ENCODE measurements at places on chromosomes 16 and 17.

- no peak for DNase-seq
Measured at GRCh38 chr16:80846275-80846674, 41.9 kb upstream of the CDYL2 start.

DNA sequence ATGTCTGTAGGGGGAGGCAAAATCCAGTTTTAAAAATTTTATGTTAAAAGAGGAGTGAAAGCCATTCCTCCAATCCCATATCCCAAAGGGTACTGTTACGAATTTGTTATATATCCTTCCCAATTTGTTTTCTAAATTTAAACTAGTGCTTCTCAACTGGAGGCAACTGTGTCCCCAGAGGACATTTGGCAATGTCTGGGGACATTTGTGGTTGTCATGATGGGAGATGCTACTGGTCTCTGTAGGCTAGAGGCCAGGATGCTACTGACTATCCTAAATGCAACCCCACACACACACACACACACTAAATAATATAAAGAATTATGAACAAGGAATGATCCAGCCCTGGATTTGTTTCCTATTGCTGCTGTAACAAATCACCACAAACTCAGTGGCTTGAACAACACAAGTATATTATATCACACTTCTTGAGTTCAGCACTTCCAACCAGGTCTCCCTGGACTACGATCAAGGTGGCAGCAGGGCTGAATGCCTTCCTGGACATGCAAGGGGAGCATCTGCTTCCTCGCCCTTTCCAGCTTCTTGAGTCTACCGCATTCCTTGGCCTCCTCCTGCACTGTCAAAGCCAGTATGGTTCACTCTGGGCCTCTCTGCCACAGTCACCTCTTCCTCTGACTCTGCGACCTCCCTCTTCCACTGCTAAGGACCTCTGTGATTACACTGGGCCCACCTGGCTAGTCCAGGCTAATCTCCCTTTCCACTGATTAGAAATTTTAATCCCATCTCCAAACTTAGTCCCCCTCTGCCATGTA, 30.1 kb downstream of the ARHGAP17 start:
- no peak for DNase-seq

DNA sequence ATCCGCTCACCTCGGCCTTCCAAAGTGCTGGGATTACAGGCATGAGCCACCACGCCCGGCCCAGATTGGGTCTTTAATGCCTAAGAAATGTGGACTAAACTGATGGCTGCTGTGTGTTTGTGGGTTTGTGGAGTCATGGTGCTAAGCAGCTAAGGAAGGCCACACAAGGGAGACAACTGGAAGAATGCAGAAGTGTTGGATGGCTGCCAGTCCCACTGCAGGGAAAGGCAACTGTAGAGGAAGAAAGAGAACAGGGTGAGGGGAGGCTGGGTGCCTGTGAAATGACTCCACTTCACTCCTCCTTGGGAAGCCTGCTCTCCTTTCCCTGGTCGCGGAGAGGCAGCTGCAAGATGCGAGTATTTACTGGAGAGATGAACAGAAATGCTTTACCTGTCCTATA, 23.5 kb upstream of the SIAH1 start:
- no peak for DNase-seq

- DNase-seq, result peak; percentile 13
Measured at GRCh38 chr17:81831957-81832607, 1.0 kb downstream of the MCRIP1 start.

DNA sequence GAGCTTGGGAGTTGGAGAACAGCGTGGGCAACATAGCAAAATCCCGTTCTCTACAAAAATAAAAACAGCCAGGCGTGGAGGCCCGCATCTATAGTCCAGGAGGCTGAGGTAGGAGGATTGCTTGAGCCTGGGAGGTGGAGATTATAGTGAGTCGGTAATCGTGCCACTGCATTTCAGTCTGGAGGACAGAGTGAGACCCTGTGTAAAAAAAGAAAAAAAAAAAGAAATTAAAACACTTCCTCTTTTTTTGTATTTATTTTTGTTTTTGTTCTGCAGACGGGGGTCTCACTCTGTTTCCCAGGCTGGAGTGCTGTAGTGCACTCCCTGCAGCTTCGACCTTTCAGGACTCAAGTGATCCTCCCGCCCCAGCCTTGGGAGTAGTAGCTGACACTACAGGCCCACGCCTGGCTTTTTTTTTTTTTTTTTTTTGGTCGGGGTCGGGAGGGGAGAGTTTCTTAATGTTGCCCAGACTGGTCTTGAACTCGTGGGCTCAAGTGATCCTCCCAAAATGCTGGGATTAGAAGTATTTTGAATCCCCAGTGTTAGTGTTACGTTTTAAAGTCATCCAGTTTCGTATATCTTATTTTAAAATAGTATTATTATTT, 1.5 kb downstream of the IST1 start:
- DNase-seq, result no peak

DNA sequence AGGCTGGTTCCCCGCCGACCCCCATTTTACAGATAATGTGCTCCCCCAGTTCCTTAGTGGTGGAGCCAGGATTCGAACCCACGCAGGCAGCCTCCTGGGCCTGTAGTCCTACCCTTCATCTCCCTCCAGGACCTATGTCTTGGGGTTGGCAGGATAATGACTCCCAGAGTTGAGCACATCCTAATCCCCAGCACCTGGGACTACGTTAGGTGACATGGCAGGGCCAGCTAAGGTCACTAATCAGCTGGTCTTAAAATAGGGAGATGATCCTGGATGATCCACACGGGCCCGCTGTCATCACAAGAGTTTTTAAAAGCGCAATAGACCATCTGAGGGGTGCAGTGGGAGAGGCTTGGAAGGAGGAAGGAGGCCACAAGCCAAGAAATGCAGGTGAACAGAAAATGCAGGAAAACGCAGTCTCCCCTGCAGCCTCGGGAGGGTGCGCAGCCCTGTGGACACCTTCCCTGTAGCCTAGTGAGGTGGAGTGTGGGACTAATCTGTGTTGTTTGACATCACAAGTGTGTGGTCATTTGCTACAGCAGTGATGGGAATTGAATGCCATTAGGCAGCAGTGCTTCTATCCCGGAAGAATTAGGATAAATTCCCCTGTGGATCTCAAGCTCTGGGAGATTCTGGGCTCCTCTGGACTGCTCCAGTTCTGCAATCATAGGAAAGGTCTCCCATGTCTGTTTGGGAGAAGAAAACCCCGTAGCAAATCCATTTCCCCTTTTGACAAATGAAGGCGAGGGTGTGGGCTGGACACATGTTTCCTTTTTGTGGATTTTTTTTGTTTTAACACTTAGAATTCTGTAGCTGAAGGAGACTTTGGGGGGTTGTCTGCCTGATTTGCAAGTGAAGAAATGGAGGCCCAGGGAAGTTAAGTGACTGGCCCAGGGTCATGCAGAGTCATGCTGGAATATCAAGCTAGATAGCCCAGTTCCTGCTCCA, 297.7 kb downstream of the SEC14L1 start:
- no peak for DNase-seq

- DNase-seq, result no peak
Measured at GRCh38 chr17:62648251-62648955, 20.9 kb downstream of the MRC2 start.

DNA sequence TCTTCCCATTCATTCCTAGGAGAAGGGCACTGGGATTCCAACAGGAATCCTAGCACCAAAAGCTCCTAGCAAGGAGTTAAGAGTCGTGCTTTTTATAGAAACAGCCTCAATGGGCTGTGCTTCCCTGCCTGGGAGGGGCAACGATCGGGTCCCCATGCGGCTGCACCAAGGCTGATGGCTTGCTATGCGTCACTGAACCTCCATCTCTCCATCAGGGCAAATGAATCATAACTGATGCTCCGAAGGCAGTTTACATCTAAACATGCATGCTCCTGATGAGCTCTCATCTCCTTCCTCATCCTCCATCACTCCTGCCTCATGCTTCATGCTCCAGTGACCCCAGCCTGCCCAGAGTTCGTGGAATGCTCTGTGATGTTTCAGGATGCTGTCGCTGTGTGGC, 270.5 kb downstream of the FOXL1 start:
- no peak for DNase-seq

DNA sequence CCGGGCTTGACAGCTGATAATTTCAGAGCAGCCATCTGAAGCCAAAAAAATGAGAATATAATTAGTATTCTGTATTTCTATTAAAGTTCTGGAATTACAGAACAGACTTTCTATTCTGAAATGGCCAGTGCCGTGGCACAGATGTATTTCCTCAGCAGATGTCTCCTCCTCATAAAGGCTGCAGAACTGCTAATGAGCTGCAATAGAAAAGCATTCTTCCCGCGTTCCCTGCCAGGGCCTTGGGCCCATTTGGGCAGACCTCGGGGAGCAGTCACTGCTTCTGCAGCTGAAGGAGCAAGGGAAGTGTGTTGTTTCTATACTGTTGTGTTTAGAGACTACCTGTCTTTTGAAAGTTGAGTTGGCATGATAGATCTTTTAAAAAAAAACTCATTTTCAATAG, 152.6 kb upstream of the CACNG5 start:
- no peak for DNase-seq

- no peak for DNase-seq
Measured at GRCh38 chr17:6350806-6351205, 84.1 kb downstream of the AIPL1 start.

- DNase-seq, result no peak
Measured at GRCh38 chr16:50861451-50861850, 119.6 kb downstream of the CYLD start.

DNA sequence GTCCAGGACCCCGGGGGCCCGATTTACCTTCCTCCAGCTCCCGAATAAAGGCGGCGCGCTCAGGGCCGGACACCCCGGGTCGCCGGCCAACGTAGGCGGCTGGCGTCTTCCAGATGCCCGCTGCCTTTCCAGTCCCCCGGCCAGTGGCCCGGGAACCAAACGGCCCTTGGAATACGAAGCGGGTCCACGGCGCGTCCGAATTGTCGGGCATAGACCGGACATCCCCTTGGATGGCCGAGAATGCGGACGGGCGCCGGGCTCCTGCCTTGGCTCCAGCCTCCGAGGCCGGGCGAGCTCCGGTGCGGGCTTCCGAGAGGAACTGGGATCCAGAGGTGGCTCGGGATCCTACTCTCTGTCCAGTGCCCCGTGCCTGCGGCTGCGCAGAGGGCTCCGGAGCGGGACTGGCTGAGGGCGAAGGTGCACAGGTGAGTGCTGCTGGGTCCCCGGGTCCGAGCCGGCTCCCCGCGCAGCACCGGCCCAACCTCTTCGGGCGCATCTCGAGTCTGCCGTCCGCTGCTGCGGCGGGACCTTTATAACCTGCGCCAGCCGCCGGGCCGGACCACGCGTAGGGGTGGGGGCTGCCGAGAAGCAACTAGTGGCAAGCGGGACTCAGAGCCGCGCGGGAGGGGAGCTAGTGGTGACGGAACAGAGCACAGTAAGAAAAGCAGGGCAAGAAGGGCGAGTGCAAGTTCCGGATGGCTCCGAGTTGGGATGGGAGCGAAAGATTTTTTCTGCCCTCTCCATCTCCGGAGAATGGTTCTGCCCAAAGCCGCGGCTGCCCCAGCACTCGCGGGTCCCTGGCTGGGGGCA, at the start of gene HAP1:
Gene HAP1, minus strand, starts transcription at position 505 of the 810 bp plus-strand sequence. Its CDS starts 9 bp downstream, at position 496.
- peak; percentile 38 for DNase-seq

GRCh38 chr16:27164352-27164751, 39.0 kb upstream of the KDM8 start:
- DNase-seq, result no peak

- no peak for DNase-seq
Measured at GRCh38 chr17:51463353-51463752, 203.0 kb downstream of the UTP18 start.

GRCh38 chr16:67207249-67208091, 8.5 kb downstream of the ELMO3 start:
- no peak for DNase-seq

- no peak for DNase-seq
Measured at GRCh38 chr16:54454616-54455015, 168.0 kb upstream of the IRX3 start.

- peak; percentile 57 for DNase-seq
Measured at GRCh38 chr17:8632061-8632460, 1.5 kb upstream of the MYH10 start.

- no peak for DNase-seq
Measured at GRCh38 chr16:15760129-15760528, 96.7 kb downstream of the MYH11 start.

Measured in dermis blood vessel endothelial cell (primary cell).